ENCODE measurements at places on chromosomes 5 and 9.
A peak's percentile ranks its signal among the peaks of the same experiment; 100 is the strongest.

DNA sequence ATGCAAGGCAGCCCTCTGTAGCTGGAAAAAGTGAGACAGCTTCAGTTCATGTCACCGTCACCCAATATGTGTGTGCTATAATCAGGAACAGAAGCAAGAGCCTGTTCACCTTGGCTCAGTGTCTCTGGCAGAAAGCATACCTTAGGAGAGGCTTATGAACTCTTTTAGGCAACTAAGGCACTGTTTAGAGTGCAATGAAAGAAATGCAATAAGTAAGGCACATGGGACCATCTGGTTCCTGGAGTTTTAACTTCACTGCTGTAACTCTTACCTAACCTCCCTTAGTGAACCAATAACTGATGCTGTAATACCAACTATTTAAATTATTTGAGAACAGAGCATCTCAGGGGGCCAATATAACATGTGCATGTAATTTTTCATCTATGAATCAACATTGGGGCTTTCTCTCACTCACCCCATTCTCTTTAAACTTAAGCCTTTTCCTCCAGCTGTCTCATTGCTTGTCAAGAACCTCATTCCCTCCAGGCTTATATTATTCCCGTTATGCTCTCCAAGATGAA is 32.4 kb downstream of the C9 start:
- no peak for DNase-seq

GRCh38 chr5:58263296-58263695 is 196.6 kb downstream of the PLK2 start:
- DNase-seq = no peak

- DNase-seq = no peak
Observed at GRCh38 chr5:22591461-22591860, 261.7 kb downstream of the CDH12 start.

GRCh38 chr9:764105-764524 is 77.4 kb upstream of the DMRT1 start:
- DNase-seq = no peak

DNA sequence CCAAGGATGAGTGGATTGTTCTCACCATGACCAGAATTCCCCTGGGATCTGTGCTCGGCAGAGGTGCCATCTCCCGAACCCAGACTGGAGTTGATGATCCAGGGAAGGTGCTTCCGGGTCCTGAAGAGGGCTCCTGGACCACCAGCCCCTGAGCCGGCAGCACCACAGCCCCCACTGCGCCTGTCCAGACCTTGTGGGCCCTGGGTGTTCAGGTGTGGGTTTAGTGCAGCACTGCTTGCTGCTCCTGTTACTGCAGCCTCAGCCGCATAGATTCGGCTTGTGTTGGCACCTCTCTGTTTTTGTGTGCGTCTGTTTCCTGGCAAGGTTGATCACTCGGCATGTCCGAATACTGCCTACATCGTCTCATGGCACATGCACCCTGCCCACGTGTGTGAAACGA is 16.3 kb upstream of the NPM1 start:
- peak; percentile 22 for DNase-seq

DNA sequence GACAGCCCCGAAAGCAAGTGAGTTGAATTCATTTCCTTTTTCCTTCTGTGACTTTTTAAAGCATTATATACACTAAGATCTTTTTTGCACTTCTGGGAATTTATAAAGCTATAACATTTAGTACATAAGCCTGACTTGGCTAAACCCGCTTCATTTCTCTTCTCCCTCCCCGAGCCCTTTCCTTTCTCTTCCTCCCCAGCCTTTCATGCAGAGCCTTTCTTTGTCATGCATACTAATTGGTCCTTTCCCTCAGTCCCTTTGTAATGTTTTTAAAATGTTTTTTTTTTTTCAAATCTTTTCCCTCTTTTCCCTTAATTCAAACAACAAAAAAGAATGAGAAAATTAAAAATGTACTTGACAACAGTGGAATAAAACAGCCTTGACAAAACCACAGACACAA is 246.4 kb downstream of the PSAT1 start:
- no peak for DNase-seq

- no peak for DNase-seq
Observed at GRCh38 chr5:88657906-88658775, 224.8 kb downstream of the MEF2C start.

- DNase-seq = no peak
Observed at GRCh38 chr5:156208271-156208670, 118.7 kb upstream of the SGCD start.

DNA sequence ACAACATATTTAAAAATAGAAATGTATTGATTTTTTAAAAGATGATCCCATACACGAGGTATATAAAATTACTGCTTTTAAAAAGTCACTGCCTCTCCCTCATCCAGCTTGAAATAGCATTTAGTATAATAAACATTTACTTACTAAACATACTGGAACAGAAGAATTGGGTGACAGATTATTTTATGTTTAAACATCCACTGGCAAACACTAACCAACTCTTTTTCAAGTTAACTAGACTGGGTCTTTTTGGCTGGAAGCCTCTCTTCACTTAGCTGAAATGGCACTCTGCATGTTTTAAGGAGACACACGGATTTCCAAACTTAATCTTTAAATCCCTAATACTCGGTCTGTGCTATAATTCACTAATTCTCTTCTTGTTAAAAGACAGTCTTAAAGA is 19.0 kb downstream of the CTXN3 start:
- DNase-seq = no peak

GRCh38 chr9:37100741-37101140 is 19.6 kb upstream of the ZCCHC7 start:
- DNase-seq = no peak

GRCh38 chr5:17398431-17398830 is 99.6 kb upstream of the TAF11L2 start:
- DNase-seq = no peak

- peak; percentile 64 for DNase-seq
Observed at GRCh38 chr9:447230-448025, 232.8 kb downstream of the DOCK8 start.

DNA sequence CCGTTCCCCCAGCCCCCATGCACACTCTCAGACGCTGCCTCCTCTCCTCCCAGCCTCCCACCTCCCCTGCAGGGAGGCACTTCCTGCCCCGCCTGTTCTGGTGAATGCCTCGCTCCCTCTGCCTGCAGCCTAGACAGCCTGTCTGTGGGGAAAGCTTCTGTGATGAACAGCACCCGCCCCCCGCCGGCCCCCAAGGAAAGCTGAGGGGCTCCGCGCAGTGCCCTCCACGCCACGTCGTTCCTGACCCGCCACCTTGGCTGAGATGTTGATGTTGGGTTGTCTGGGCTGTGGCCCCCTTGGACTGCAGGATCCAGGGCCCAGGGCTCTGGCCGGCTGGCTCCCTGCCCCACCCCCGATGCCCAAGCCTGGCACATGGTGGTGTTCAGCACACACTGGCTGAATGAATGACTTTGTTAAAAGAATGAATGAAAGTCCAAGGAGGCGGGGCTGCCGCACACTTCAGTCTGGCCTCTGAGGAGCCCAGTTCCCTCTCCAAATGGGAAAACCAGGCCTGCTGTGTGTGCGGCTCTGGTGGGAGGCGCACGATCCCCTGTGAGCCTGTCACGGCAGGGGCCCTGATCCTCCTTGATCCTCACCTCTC is 2.1 kb upstream of the MYMK start:
- DNase-seq = no peak

DNA sequence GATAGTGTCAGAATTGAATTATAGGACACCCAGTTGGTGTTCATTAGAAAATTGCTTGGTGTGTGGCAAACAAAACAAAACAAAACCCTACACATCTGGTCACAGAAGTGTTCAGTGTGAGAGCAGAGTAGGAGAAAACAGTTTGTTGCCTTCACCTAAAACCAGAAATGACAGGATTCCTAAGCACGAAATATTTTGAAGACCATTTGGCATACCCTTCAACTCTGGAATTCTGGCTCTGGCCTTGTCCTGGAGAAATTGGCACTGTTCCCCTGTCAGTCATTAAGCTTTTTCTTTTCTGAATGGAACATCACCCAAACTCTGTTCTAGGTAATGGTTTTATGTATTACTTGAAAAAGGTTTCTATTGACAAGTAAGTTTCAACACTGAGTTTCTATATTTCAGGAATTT is 110.2 kb upstream of the PCA3 start:
- no peak for DNase-seq

DNA sequence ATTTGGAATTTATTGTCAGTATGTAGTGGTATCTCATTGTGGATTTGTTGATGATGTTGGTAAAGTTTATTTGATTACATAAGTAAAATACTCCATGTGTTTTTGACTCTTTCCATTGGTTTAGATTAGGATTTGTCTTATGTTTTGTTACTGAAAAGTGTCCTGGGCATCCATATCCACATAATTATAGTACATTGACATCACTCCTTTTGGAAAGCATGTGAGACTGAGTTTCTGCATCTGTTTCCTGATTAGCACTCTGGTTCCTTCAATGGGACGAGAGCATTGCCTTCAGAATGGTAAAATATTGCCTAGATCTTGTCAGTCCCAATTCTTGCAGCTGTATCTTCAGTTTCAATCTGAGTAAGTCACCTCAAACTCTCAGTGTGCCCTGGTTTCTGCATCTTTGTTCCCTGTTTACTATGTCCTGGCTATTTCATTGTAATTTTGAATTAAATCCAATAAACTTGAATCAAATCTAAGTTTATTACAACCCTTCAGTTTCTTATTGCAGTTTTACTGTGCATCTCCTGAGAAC is 128.1 kb downstream of the FBXO38 start:
- DNase-seq = no peak

GRCh38 chr9:83239747-83240146 is 176.8 kb upstream of the RASEF start:
- no peak for DNase-seq

GRCh38 chr5:64100203-64100602 is 65.4 kb upstream of the RNF180 start:
- no peak for DNase-seq

DNA sequence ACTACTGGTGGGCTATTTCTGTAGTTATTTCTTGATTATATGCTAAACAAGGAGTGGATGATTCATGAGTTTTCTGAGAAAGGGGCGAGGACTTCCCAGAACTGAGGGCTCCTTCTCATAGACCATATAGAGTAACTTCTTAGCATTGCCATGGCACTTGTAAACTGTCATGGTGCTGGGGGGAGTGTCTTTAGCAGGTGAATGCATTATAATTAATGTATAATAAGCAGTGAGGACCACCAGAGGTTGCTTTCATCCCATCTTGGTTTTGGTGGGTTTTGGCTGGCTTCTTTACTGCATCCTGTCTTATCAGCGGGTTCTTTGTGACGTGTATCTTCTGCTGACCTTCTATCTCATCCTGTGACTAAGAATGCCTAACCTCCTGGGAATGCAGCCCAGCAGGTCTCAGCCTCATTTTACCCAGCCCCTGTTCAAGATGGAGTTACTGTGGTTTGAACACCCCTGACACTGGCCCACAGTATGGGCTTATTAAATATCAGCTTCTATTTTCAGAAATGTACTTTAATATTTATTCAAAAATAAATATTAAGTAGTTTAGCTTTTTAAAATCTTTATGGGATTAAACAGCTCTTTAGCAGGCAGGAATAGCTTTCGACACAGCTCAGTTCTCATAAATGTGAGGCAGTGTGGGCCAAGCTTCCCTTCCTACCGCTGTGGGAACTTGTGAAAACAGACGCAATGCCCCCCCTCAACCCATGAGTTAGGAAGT is 44.4 kb downstream of the GALNT12 start:
- DNase-seq = peak; percentile 59

DNA sequence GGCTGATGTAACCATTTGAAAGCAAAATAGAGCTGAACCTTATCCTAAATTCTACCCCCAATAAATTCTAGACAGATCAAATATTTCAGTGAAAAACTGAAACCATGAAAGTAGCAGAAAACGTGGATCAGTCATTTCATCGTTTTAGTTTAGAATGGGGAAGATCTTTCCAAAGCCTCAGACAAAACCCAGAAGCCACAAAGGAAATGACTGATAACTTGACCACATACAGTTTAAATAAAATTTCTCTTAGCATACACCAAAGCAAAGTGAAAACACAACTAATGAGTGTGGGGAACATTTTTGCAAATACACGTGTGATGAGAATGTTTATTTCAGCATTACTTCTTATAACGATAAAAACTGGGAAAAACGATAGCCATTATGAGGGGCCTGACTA is 284.8 kb downstream of the ADGRV1 start:
- DNase-seq = no peak

DNA sequence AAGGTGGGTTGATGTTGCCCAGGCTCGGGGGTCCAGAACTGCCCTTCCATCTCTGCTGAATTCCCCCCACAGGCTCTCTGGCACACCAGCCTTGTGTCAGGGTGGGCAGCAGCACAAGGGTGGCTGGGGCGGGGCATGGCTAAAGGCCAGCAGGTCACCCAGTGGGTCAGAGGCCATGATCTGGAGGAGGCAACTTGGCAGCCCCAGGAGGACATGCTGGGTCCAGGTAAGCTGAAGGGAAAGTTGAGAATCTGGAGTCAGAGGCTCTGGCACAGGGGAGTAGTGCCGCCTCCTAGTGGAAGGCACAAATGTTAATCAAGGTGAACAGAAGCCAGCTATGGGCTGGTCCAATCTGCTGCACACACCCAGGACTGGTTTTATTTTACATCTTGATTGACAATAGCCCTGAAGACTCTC is 6.2 kb downstream of the TMEM8B start:
- no peak for DNase-seq

DNA sequence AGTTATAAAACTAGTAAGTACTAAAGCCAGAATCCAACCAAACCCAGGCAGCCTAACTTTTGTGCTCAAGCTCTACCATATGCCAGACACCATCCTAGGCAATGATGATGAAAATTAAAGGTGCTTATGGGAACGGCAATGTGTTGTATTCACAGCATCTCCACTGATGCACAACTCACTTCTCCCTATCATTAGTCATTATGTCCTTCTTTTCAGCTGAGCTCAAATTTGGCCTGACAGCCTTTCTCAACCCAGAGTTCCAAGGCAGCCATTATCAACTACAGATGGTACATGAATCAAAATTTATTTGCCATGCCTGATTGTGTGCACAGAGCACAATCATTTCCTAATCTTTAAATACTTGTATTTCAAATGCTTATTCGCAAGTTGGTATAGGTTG is 121.6 kb upstream of the TNPO1 start:
- DNase-seq = no peak

DNA sequence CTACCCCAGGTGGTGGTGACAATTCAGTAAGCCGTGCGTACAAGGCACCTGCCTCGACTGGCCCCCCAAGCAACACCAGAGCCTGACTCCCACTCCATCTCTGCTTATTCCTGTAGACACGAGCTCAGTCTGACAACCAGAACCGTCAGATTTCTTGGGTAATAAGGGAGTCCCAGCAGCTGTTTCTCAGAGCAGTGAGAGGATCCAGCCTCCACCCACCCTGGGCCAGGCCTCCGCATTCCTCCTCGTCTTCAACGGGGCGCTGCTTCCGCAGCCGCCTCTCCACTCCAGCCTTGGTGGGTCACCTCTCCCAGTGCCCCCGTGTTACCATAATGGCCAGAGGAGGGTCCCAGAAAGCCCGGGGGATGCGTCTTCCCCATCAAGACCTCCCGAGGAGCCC is 27.7 kb upstream of the GFPT2 start:
- DNase-seq = no peak

DNA sequence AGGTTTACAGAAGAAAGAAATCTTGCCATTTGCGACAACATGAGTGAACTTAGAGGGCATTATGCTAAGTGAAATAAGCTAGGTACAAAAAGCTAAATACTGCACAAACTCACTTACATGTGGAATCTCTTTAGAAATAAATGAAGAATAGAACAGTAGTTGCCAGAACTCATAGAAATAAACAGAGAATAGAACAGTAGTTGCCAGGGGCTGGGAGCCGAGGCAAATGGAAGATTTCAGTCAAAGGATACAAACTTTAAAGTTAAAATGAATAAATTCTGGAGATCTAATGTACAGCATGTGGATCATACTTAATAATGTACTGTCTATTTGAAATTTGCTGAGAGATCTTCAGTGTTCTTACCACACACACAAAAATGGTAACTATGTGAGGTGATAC is 63.4 kb downstream of the FAM81B start:
- DNase-seq = no peak

- DNase-seq = no peak
Observed at GRCh38 chr5:153542536-153542935, 52.1 kb downstream of the GRIA1 start.
